Cerebellar nuclear complex (tissue), 1 donor: ENCODE measurements at places on chromosomes 5 and 9.

DNA sequence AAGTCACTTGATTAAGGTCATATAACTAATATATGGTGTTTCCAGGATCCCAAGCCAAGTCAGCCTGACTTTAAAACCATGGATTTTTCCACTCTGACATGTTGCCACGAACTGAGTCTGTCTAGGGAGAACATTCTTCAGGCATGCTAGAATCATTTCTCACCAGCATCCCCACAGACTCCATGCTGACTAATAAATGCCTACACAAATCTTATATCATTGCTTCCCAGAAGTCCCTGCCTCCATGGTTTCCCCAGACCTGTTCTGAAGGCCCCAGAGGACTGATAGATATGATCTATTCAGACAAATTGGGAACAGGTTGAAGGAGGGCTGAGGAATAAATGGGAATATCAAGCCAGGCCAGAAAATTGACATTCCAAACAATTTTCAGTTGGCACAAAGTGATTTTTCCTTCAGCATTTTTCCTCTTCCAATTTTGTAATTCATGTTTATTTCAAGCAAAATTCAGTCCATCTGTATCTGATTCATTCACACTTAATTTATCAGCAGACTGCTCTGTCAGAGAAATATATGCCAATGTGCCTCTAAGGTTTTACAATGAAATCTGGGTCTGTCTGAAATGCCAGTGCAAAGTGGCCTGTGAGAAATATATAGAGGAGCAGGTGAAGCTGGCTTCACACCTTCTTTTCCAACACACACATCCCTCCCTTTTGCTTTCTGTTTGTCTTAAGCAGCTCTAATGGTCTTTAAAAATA, 413.6 kb upstream of the TNC start:
- no peak for DNase-seq

- no peak for DNase-seq
These were observed 20.0 kb upstream of the GRPEL2 start for GRCh38 chr5:149325166-149325735.

DNA sequence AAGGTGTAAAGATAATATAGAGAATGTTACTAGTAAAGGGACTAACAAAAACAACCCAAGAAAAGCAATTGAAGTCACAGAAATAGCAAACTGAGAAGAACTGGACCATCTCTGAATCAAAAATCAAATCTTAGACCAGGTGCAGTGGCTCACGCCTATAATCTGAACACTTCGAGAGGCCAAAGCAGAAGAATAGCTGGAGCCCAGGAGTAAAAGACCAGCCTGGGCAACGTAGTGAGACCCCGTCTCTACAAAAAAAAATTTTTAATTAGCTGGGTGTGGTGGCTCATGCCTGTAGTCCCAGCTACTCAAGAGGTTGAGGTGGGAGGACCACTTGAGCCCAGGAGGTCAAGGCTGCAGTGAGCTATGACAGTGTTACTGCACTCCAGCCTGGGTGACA, 27.3 kb downstream of the WNT8A start:
- no peak for DNase-seq

DNA sequence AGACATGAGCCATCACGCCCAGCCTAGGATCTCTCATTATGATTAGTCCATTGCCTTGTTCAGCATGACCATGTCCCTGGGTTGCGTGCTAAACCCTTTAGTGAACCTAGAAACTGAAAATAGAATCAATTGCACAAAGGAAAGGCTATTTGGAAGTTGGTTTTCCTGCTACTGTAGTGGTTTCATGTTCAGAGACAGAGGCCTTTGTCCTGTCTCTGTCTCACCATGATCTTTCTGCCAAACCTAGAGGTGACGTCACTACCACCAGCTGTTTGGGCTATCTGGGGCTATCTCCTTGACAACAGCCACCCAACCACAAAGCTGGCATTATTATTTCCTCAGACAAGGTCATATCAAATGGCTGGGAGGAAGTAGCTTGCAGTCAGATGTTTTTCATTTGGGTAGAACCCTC, 4.0 kb upstream of the CDK5RAP2 start:
- DNase-seq: no peak

DNA sequence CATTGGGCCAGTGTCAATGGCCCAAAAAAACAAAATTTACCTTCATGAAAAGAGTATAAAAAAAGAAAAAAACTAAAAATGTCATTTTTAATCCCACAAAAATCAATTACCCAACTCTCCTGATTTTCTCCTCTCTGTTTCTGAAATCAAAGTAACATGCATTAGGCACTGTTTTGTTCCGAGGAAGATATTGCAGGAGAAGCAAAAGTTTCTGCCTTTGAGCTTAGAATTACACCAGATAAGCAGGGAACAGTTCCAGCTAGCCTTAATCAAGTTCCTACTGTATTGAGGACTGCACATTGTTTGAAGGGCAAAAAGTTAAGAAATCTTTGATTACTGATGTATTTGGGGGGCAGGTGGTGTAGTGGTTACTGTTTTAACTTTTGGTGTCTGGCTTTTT, 1.1 kb upstream of the PRKAA1 start:
- DNase-seq: no peak

DNA sequence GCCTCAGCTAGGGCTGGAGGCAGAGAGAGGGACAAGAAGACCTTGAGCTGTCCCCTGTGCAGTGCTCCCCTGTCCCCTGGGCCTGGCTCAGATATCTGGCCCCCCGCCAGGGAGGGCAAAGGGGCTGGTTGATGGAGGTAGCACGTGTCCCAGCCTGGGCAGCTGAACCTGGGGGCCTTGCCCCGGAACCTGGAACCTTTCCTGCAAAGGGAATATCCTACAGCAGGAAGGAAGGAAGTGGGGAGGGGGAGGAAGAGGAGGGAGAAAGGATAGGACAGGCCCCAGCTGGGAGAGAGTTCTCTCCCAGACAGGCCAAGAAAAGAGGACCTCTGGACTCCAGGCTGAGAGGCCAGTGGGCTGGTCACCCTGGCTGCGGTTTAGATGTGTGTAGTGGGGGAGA, 27.6 kb upstream of the PSD2 start:
- no peak for DNase-seq

- no peak for DNase-seq
These were observed 227.8 kb downstream of the NSG2 start for GRCh38 chr5:174273325-174273724.

- no peak for DNase-seq
These were observed 160.8 kb upstream of the CDKN2B start for GRCh38 chr9:22169727-22170503.

DNA sequence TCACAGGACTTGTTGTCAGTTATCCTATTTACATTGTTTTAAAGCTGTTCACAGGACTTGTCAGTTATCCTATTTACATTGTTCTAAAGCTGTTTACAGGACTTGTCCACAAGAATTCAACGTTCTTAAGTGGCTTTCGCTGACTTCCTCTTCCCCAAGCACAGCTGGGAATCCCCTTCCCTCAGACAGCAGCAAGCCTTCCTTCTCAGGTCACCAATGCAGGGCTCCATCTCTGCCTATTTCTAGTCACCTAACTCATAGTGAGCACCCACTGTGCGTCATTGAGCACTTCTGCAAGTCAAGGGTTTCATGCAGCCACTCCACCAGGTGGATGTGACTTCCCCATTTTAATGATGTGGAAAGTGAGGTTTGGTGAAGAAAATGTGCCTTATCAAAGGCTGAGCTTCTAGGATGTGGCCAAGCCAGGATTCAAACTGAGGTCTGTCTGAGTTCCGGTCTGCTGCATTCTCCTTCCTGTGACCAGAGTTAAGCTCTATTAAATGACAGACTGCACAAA, 109.8 kb upstream of the ZNF462 start:
- no peak for DNase-seq

DNA sequence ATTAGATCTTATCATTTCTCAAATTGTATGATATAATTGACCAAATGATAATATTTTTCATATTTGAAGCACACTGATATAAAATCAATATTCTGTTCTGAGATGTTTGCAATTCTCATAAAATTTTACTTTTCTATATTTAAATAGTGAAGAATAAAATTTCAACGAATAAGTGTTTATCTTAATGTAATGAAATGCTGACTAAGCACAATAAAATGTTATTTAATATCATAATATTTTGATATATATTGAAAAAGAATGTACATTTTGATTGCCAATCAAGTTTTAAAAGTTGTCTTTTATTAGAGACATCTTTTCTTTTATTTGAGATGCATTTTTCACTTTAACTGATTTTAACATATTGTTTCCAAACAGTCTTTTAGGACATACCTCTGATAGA, 416.1 kb downstream of the TAF11L14 start:
- no peak for DNase-seq

- DNase-seq: no peak
These were observed 205.8 kb downstream of the GABBR2 start for GRCh38 chr9:98502976-98503325.

GRCh38 chr5:123482258-123482657, 29.7 kb upstream of the CSNK1G3 start:
- DNase-seq: no peak

DNA sequence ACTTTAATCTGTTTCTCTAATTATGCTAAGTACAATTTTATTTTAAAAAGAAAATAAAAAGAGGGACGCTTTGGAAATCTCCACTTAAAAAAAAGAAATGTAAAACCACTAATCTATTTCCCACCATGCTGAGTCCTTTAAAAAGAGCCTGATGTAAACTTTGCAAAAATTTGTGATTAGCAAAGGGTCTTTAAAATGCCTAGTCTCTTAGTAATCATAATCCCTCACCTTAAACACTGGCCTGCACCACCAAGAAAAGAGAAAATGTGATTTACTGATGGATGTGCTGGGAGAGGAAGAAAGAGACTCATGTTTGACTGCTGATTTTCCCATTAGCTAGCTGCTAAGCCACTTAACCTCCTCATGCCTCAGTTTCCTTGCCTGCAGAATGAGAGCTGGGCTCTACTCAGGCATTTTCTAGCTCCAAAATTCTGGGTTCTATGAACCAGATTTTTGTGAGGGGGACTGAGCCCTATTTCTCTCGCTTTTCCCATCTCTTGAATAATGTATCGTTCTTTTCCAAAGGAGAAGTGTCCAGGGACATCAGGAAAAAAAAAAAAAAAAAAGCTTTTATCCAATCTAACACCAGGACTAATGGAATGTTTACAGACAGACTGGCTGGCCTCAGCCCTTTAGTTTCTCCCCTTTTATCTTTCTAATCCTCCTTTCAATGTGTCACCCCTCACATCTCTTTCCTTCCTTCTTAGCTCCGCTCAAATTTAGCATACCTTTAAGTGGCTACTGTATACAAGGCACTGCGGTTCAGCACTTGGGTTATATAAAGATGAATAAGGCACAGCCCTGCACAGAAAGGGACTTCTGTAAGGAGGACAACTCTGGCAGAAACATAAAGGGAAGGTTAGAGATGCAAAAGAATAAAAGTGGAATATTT, 312.4 kb downstream of the ARL15 start:
- no peak for DNase-seq

- DNase-seq: no peak
These were observed 83.9 kb upstream of the TAS2R1 start for GRCh38 chr5:9713959-9714586.

DNA sequence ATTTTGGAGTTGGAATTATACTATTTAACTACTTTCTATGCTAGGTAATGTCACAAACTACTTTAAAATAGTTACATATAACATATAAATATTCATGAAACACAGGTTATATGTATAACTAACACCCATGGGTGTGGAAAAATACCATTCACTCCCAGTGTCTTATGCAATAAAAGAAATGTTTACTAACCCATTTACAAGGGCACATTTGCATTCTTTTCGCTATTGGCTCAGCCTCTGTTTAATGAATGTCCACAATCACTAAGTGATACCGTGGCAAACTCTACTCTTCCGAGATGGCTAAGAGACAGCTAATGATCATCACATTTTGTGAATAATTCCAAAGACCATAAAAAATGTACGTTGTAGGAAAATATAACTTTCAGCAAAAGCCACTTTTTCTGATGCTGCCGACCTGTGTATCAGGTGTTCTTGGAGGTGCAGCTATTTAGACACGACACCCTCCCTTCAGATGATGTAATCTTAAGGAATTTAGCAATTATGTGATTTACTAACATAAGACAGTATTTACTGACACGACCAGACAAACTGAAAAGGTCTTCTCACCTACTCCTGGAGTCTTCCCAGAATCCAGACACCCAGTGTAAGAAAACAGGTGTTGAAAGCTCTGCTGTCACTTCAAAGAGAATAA, 121.7 kb upstream of the FAM120A start:
- no peak for DNase-seq

- peak; percentile 85 for DNase-seq
These were observed 46.2 kb upstream of the PWWP2A start for GRCh38 chr5:160165137-160166068.

DNA sequence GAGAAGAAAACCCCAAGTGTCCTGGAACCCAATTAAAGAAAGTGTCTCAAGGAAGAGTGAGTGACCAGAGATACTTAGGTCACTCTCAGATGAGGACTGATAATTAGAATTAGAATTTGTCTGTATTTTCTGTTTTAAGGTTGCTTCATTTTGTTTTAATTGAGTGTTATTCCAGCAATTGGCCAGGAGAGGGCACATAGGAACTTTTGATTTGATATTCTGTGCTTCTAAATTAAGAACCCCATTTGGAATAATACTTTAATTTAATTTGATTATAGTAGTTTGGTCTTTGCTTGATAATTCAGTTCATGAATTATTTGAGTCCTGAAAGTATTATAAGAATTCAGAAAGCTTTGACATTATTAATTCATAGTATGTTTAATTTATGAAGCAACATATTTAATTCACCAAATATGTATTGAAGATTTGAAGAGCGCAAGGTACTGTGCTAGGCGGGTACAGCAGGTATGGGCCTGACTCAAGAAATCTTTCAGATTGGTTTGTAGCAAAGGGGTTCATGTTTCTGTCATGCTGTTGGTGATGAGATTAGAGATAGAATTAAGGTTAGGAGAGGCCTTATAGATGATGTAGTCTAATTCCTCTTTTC, 4.9 kb downstream of the MRPL22 start:
- no peak for DNase-seq

- no peak for DNase-seq
These were observed 559.8 kb downstream of the HINT1 start for GRCh38 chr5:130605234-130605633.

DNA sequence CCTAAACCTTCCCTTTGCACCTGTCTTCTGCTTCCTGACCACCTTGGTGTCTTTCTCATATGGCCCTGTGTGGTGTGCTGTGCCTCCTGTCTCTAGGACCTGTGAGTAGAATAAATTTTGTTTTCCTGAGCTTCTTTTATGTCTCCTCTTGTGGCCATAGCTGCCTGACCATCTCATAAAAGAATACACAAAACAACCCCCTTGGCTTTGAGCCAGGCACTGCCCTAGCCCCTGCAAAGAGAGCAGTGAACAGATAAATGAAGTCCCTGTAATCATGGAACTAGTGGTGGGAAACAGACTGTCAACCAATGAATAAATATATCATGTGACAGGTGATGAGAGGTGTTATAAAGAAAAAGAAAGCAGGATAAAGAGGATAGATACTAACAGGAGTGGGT, 485.1 kb downstream of the CSNK1G3 start:
- no peak for DNase-seq

GRCh38 chr5:158922816-158923215, 176.9 kb downstream of the EBF1 start:
- no peak for DNase-seq

DNA sequence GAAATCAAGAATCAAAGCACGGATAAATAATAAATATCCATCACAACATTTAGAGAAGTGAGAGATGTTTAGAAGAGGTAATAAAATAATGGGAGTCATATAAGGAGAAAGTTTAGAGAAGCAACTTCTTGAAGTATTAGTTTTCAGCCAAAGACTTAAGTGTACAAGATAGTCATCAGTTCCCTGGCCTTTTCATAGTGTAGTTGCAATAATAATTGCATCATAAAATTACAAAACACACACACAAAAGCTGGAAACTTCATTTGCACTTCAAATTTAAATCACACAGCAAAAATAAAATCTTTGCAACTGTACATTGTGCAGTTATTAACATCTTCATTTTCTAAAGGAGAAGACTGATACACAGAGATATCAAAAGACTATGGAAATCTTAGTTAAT, 319.1 kb upstream of the RGMB start:
- DNase-seq: no peak

- no peak for DNase-seq
These were observed at the start of gene NPR2 for GRCh38 chr9:35791297-35791921. TSS of gene NPR2 (plus strand) at chr9:35791591. CDS start at chr9:35792409, 818 bp downstream.
